ENCODE measurements at places on chromosomes 1 and 21.

DNA sequence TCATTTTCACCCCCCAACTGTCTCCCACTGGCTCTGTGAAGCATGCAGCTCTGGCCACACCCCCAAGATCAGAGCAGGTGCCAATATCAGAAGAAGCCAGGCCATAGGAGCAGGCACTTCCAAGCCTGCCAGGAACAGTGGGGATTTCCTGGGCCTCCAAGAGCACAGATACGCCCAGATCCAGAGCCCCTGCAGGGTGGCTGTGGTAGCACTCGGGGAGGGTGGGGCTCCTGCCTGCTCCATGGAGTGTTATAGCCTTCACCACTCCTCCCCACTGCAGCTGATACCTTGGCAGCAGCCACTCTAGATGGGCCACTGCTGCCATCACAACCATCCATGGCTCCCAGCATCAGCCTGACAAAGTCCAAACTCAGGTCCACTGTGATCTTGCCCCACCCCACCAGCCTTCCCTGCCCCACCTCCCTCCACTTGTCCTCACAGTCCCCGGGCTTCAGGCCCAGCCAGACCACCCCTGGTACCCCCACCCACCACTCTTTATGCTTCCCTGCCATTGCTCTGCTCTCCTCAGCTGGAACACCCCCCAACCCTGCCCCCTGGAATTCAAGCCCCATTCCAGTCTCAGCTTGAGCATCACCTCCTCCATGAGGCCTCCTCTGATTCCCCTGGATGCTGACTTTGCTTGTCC, 448.3 kb downstream of the MATN1 start:
- no peak for DNase-seq

DNA sequence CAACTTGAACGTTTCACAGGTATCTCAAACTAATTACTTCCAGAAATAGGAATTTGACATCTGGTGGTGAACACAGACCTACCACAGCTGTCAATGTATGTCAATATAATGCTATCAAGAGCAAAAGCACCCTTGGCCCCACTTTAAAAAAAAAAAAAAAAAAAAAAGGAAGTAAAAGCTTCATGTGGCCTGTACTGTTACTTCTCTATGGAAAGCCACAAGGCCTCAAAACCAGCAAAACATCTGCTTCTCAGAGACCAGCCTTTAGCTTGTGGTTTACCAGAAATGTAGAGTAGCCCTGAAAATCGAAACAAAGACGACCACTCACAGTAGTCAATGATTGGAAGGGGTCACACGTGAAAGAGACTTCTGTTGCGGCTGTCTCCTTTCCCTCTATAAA, 109.6 kb downstream of the SLC45A1 start:
- DNase-seq, result peak; percentile 81

GRCh38 chr1:151862604-151863003, 9.1 kb upstream of the THEM5 start:
- peak; percentile 64 for DNase-seq

- DNase-seq, result no peak
These were observed 40.9 kb upstream of the LRRN2 start for GRCh38 chr1:204726478-204726877.

GRCh38 chr1:230631477-230631876, 10.8 kb upstream of the COG2 start:
- no peak for DNase-seq

DNA sequence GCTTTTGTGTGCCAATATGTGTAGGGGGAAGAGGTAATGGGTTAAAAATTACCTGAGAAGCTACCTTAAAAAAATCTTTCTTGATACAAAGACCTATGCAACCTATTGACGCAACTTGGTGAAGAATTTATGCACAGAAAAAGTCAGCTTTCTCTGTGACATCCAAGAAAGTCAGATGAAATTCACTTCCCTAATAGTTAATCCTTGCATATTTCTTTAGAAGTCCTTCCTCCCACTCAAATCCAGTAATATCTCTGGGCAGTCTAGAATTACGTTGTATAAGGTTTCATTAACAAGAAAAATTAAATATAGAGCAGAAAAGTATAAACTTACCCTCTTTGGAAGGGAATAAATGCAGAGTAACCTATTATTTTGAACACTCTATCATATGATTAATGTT, 2.9 kb downstream of the UBAP2L start:
- DNase-seq, result no peak

DNA sequence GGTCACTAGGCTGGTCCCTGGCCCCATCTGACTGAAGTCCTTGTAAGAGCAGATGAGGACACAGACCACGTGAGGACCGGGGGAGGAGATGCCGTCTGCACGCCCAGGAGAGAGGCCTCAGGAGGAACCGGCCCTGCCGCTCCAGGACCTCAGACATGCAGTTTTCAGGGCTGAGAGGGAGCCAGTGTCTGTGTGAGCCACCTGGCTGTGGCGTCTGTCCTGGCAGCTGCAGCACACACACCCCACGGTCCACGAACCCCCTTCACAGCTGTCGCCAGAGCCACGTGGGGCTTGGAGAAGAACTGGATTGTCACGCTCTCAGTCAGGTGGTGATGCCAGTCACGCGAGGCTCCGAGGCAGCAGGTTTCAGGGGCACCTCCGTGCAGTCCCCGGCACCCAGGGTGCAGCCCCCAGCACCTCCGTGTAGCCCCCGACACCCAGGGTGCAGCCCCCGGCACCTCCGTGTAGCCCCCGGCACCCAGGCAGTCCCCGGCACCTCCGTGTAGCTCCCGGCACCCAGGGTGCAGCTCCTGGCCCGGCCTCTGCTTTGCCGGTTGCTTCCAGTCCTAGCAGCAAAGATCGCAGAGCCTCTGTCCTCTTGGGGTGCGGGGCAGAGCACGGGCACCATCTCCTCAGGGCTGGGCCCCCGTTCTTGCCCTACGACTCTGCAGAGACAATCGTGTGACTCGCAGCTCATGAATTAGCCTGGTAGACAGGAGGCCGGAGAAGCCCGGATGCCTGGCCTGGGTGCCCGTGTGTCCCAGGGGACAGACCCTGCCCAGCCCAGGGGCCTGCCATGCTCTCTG, 19.0 kb upstream of the SUMO3 start:
- DNase-seq, result peak; percentile 22

GRCh38 chr1:66374148-66374547, 159.8 kb upstream of the SGIP1 start:
- DNase-seq, result no peak

- DNase-seq, result no peak
These were observed 25.0 kb downstream of the MCOLN2 start for GRCh38 chr1:84971957-84972356.

GRCh38 chr1:11628767-11629166, 25.5 kb downstream of the FBXO2 start:
- DNase-seq, result no peak

DNA sequence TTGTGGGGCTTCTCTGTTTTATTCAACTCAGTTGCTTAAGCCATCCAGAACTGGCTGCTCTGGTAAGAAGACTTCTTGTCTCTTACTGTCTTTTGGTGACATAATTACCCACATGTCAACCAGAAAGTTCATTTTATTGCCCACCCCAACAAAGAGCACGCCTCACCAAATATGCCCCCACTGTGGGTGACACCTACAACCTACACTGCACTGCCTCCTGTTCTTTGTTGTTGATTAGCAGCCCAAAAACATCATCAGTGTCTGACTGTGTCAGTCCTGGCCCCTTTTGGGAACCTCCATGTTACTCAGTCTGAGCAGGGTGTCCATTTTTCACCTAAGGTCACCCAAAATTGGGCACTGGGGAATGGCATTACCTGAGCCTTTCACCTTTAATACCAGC, 49.3 kb downstream of the ZNF678 start:
- DNase-seq, result no peak

- DNase-seq, result no peak
These were observed 120.1 kb downstream of the ASTN1 start for GRCh38 chr1:177044390-177044789.

GRCh38 chr1:154697710-154698109, 89.7 kb upstream of the ADAR start:
- no peak for DNase-seq

DNA sequence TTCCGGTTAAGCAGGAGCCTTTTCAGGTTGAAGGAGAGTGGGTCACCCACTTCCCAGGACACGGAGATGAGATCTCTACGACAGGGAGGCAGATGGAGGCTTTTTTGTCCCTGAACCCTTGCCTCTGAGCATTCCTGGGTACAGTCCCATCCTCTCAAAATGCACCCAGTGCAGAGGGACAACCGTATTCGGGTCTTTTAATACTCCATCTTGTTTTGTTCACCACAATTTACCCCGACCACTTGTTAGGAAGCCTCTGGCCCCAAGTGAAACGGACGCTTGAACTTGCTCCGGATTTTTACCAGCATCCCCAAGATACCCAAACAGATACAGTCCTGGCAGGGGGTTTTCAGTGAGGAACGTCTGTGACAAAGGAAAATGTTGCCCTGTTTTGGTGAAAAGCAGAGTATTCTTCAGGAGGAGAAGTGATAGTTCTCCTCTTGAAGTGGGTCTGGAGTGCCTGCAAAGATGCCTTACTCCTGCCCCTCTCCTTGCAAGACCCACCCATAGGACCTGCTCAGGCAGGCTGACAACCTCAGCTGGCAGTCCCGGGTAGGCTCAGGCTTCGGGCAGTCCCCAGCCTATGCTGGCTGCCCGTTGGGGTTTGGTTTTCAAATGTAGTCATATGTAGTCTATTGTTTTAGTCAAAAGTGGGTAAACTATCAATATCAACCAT, 669 bp upstream of the ARL8A start:
- peak; percentile 39 for DNase-seq

GRCh38 chr1:118421868-118422350, 236.9 kb upstream of the SPAG17 start:
- DNase-seq, result no peak

- no peak for DNase-seq
These were observed 69.1 kb downstream of the KCNJ15 start for GRCh38 chr21:38325731-38326420.

GRCh38 chr1:184299406-184299790, 87.4 kb upstream of the C1orf21 start:
- DNase-seq, result no peak

GRCh38 chr21:46475296-46475695, 16.6 kb downstream of the DIP2A start:
- no peak for DNase-seq

DNA sequence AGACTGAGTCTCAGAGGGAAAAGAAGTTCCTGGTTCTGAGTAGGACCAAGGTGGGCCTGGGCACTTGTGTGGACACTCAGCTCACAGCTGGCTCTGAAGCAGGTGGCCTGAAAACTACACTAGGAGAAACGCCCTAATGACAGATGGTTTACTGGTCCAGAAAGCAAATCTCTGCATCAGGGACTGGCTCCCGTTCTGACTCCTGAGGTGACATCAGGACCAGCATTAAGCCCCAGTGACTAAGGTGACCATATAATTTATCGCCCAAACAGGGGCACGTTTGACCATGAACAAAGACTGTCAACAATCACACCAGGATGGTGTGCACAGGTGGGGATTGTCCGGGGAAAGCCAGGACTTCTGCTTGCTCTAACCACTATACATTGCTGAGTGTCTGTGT, 12.2 kb upstream of the CD34 start:
- DNase-seq, result no peak

DNA sequence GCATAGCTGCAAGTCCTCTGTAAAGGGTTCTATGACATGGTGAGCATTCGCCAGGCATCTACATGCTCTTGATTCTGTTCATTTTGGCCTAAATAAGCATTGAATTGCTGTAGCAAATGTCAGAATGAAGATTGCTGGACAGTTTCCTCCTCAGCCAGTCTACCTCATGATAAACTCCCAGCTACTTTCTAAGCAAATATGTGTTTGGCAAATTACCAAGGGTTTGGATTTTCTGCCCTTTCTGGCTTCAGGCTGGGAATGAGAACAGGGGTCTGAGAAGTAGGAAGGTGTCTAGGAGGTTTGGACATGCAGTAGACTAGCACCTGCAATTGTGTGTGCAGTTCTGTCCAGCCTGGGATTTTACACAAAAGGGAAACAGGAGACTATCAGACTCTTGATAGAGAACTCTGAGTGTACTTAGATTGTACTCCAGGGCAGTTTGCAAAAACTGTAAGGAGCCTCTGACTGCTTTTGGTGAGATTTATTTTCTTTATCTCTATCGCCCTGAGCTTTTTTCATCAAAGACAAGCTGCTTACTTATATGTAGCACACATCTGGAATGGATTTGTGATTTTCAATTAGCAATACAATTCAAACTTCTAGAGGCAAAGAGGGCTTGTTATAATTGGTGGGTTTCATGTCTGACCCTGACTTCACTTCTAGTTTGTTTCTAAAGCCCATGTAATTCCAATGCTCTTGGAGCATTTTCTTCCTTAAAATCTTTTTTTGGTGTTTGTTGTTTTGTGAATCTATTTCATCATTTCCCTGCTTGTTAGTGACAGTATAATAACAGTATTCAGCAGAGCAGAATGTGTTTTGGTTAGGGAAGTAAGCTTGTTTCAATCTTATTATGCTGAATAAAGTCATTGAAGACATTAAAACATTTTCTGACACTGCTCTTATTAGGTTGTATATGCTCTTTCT, 150.8 kb downstream of the VPS13D start:
- no peak for DNase-seq

- DNase-seq, result peak; percentile 67
These were observed 26.0 kb downstream of the VAMP4 start for GRCh38 chr1:171715813-171716251.

GRCh38 chr1:204979891-204980649, 62.9 kb upstream of the CNTN2 start:
- no peak for DNase-seq

DNA sequence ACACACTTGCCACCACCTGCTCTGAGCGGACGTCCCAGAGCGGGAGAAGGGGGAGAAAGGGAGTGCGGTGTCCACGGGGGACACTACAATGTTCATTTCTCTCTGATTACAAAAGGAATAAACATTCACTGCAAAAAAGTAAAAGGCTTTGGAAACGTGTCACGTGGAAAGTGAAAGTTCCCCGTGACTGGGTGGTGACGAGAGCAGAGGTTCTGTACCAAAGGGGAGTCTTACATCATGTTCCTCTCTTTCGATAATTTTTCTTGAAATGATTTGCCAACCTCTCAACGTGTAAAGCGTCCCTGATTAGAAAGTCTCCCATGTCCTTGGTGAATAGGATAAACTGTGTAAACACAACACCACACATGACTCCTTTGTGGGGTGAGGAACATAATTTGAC, 22.0 kb upstream of the PRDM15 start:
- no peak for DNase-seq

- DNase-seq, result no peak
These were observed 756 bp upstream of the RBM34 start for GRCh38 chr1:235161685-235162327.

Measured in hematopoietic multipotent progenitor cell treated with erythropoietin and hydrocortisone succinate and interleukin-3 and kit ligand, for 8 days (in vitro differentiated cells).